ENCODE measurements at places on chromosomes 1 and 21. TPM values are rescaled to one million over a fixed set of nuclear protein-coding genes. Genes with fewer than 3 reads are reported as not detected.

ZNF644 gene
- total RNA-seq: 94.3 TPM

ITLN1 gene
- total RNA-seq: not detected

FCRLB gene
- total RNA-seq: 0.66 TPM

LHX4 gene
- not detected for total RNA-seq

MPZ gene
- total RNA-seq: 1.3 TPM
